ENCODE measurements at places on chromosomes 11 and 22.

DNA sequence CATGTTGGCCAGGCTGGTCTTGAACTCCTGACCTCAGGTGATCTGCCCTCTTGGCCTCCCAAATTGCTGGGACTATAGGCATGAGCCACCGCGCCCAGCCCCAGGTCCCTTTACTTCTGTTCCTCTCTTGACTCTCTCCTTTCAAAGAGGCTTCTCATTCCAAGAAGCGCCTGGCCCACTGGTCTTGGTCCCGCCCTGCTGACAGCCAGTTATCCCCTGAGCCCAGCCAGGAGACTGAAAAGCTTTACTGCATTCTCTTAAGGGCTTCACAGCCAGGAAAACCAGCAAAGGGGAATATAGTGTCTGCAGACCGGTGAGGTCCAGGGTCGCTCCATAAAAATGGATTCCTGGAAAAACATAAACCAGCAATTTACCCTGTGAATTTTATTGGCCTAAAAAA, 68.3 kb downstream of the NFAM1 start:
- no peak for DNase-seq
- no peak overlapping the region for H3K4me3 ChIP-seq
- peaks cover 12% of the 10 kb centered on the region for H3K4me1 ChIP-seq
- peaks cover 35% of the 10 kb centered on the region for H3K27me3 ChIP-seq
- H3K36me3 ChIP-seq = peaks cover 3% of the 10 kb centered on the region

DNA sequence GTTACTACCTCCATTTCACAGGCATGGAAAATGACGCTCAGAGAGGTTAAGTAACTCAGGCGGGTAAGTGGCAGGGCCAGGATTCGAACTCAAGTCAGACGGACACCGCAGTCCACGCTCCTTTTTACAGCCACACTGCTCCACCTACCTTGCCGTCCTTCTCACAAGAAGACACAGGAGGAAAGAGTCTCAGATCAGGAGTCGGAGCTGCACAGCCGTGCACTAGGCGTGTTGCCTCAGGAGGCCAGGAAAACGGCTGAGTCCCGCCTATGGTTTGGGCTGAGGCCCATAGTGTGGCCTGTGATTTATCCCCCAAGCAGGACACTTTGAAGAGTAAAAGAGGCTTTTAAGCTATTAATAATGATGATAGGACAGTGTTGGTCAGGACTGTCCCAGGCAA, 44.7 kb upstream of the CD5 start:
- H3K36me3 ChIP-seq = no peaks in the 10 kb centered on the region
- no peak for DNase-seq
- H3K4me3 ChIP-seq = no peak overlapping the region
- H3K4me1 ChIP-seq = peaks cover 16% of the 10 kb centered on the region
- no peaks in the 10 kb centered on the region for H3K27me3 ChIP-seq

GRCh38 chr11:1567052-1567720, 4.9 kb downstream of the DUSP8 start:
- DNase-seq = no peak
- peaks cover 8% of the 10 kb centered on the region for H3K4me1 ChIP-seq
- no peak overlapping the region for H3K4me3 ChIP-seq
- no peak overlapping the region for H3K27ac ChIP-seq
- H3K27me3 ChIP-seq = peaks cover 6% of the 10 kb centered on the region
- no peaks in the 10 kb centered on the region for H3K36me3 ChIP-seq

GRCh38 chr11:251550-251949, 14.8 kb downstream of the PSMD13 start:
- no peak overlapping the region for H3K27ac ChIP-seq
- peaks cover 28% of the 10 kb centered on the region for H3K36me3 ChIP-seq
- no peak for DNase-seq
- no peak overlapping the region for H3K4me3 ChIP-seq
- H3K27me3 ChIP-seq = no peaks in the 10 kb centered on the region

DNA sequence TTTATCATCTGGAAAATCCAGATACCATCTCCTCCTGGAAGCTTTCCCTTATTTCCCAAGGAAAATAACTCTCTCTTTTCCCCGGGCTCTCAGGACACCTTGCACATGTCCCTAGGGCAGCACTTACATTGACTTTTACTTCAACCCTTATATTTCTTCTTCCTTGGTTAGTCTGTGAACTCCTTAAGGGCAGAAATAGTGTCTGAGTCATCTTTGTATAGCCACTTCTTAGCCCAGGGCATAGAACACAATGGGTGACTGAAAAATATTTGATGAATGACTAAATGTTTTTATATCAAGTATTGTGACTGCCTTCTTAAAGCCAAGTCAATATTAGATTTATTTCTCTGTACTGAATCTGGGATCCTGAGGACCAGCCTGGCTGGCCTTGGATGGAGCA, 45.4 kb upstream of the MYOD1 start:
- peaks cover 20% of the 10 kb centered on the region for H3K27me3 ChIP-seq
- no peak overlapping the region for H3K4me3 ChIP-seq
- peaks cover 3% of the 10 kb centered on the region for H3K36me3 ChIP-seq
- no peak for DNase-seq

All from memory B cell (primary cell).